ENCODE measurements at places on chromosomes 16 and 17.

- DNase-seq = no peak
Measured at GRCh38 chr16:1645914-1646525, 32.1 kb upstream of the JPT2 start.

- DNase-seq = no peak
Measured at GRCh38 chr16:21598701-21599121, 666 bp upstream of the METTL9 start.

- peak; percentile 40 for DNase-seq
Measured at GRCh38 chr17:17921192-17922069, 50.8 kb downstream of the TOM1L2 start.

GRCh38 chr16:47370536-47370935 is 90.3 kb downstream of the ITFG1 start:
- DNase-seq = no peak

DNA sequence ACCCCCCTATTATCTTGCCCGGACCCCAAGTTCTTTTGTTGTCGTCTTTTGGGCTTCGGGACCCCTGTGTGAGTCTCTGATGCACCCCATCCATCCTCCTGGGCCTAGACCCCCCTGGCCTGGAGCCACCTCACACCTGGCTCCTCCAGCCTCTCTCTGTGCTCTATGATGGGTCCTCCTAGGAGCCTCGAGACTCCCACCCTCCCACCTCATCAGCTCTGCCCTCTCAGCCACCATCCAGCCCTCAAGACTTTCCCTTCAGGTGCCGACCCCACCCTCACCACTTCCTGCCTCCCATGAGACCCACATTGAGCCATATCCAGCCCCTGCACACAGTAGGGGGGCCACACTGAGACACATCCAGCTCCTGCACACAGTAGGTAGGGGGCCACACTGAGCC is 8.7 kb upstream of the ATP2A3 start:
- no peak for DNase-seq

DNA sequence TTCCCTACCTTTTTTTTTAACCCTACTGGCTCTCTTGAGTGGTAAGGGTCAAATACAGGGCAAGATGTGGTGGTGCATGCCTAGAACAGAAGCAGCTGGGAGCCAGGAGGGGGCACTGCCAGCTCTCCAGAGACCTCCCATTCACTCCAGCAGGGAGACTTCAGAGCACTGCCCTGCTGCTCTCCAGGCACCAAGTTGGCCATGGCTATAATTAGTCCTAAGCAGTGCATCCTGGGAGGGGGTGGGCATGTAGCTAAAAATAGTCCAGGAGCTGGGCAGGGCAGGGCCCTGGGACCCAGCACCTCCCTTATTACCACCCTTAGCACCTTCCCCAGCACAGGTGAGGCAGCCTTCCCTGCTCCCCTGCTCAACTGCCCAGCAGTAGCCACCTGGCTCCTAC is 3.5 kb downstream of the CORO6 start:
- DNase-seq = peak; percentile 45

DNA sequence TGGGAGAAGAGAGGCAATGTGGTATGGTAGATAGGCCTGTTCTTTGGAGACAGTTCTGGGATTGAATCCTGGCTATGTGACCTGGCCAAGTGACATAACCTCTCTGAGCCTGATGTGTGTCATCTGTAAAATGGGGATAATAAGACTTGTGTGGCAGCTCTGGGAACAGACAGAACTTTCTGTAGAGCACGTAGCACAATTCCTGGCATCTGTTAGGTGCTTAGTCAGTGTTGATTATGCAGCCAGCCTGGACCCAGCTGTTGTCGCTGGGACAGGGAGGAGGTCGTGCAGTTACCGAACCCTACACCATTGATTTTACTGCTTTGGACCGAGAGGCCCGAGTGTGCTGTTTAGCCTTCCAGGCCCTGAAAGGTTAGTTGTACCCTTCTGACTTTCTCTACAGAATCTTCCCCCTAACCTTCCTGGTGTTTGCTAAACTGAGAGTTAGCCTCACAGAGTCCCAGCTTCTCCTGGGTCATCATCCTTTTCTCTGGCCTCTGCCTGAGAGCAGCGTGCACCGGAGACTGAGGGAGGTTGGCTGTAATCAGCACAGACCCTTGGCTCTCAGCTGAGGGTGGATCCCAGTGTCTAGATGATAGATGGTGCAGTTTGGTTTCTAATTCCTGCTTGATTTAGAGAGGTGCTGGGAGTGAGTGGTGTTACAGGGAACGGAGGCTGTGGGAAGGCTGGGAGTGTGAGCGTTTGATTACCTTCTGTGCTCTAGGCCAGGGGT is 31.9 kb downstream of the MSI2 start:
- DNase-seq = no peak

- DNase-seq = no peak
Measured at GRCh38 chr17:81499601-81499970, 13.0 kb downstream of the ACTG1 start.

GRCh38 chr16:84507011-84507982 is 2.8 kb upstream of the MEAK7 start:
- DNase-seq = no peak

DNA sequence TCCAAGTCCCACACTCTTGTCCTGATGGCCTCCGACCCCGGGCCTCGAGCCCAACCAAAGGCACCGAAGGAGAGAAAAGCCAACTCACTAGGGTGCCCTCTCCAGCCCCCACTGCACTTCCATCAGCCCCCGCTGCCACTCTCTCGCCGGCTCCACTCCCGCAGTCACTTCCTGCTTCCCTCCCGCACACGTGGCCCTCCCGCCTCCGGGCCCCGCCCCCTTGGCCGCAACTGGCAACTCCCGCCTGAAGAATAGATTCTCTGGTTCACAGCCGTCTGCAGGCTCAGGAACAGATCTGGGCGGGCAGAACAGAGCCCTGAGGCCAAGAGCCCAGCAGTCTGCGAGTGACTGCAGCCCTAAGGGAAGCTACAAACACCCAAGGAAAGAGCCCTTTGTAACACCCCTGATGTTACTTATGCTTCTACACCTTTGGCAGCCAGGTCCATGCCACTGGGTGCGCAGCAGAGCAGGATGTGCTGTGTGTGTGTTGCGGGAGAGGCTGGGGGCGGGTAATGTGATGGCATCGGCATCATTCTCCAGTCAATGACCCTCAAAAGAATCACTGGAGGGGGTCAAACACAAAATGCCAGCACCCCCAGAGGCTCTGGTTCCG is at the start of gene SLC39A11:
Gene SLC39A11, minus strand, starts transcription at position 166 of the 613 bp plus-strand sequence. CDS start 3,924 bp downstream, outside the sequence.
- DNase-seq = peak; percentile 97

GRCh38 chr17:33023790-33024189 is 32.1 kb downstream of the SPACA3 start:
- DNase-seq = no peak

- peak; percentile 61 for DNase-seq
Measured at GRCh38 chr17:9021158-9021991, at the start of gene NTN1. TSS of gene NTN1 (plus strand) at chr17:9021510. CDS start at chr17:9022374, 864 bp downstream.

GRCh38 chr17:63997341-63998048 is 656 bp upstream of the PRR29 start:
- DNase-seq = no peak

DNA sequence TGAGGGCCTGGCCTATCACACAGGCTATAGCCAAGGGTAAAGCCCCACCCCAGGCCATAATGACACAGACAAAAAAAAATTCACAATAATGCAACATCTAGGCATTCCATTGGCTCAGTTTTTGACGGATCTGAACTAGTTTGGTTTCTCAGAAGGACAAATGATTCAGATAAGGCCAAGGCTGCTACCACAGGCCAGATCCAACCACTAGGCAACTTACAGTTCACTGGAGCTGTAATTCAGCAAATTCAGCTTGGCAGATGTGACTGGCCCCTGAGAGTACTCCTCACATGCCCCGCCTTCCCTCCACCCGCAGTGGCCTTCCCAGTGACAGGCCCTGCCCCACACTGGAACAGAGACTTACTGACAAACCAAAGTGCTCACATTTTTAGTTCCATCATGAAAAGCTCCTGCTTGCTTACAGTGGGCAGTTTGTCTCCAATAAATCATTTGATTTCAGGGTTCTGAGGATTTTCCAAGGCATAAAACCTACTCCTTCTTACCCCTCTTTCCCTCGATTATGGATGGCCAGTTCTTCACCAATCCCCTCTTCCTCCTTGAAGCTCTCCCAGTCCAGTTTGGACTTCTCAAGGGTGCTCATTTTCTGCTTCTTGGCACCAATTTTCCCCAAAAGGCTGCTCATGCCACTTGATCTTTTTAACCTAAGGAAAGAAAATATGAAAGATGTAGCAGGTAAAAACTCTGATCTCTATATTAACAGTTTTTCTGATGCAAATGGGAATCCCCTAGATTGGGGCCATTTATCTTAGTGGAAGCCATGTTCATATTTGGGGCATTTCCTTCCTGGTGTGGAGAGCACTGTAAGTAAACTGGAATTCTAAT is 53.3 kb upstream of the BCAR1 start:
- DNase-seq = no peak

- no peak for DNase-seq
Measured at GRCh38 chr17:53058031-53058430, 764.7 kb upstream of the KIF2B start.

GRCh38 chr17:40932608-40933007 is 4.8 kb downstream of the KRT23 start:
- no peak for DNase-seq

GRCh38 chr16:65991149-65991701 is 375.3 kb upstream of the CDH5 start:
- no peak for DNase-seq

- DNase-seq = no peak
Measured at GRCh38 chr16:1293921-1294656, 15.3 kb upstream of the UBE2I start.

Measured in NCI-H526 (cell line).